ENCODE measurements at places on chromosomes 2 and 18.

- no peak for DNase-seq
Measured at GRCh38 chr18:46148810-46149209, 44.6 kb downstream of the HAUS1 start.

- no peak for DNase-seq
Measured at GRCh38 chr2:142131010-142131669, at the start of gene LRP1B. Gene LRP1B (minus strand): TSS chr2:142131016. CDS start chr2:142130729, 287 bp downstream.

DNA sequence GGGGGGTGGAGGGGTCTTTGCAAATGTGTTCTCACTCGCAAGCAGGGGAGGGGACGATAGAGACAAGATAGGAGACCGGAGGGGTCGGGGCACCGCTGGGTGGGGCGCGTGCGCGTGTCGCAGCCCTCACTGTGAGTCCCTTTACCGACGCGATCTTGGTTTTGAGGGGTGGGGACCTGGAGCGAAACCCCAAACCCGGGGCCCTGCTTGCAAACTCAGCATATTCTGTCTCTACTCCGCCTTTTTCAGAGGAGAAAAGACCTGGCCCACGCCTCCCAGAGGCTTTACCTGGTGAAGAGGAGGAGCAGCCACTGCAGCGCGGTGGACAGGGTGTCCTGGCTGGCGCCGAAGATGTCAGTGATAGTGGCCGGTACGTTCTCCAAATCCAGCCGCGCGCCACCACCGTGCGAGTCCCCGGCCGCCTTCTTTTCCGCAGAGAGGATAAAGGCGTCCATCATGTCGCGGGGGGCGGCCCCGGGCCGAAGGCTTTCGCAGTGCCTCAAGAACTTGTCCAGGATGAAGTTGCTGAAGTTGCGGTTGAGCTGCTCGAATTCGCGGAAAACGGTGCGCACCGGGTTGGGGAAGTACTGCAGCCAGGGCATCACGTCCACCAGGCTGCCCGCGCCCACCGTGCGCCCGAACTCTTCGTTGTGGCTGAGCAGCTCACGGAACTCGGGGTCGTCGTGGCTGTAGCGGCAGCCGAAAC, 1.7 kb downstream of the CYP1B1 start:
- DNase-seq: no peak

- no peak for DNase-seq
Measured at GRCh38 chr18:79645291-79645983, 34.2 kb upstream of the CTDP1 start.

DNA sequence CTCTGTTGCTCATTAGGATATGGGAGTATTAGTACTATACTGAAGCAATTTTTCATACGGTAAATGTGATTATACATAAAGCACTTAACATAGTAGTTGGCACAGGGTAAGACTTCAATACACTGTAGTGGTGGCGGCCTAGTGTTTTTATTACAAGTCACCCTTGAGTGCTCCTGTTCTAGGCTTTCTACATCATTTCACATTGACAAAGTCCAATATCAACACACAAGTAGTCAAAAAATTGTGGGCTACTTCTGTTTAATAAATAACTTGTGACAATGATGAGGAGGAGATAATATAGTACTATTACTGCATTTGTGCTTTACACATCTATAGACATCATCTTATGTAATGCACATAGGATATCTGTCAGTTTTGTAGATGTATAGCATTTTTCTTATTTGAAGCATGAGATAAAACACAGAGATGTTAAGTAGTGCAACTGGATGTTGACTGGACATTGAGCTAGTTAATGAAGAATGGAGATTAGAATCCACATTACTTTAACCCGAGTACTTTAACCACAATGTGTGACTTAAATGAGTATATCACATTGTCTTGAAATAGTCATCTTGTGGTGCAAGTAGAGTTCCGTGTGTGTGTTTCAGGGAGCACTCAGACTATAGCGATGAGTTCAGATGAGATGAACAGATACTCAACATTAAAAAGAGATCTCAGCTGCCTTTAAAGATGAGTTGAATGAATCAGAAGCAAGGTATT, 134.8 kb downstream of the ZNF385B start:
- DNase-seq: no peak

- no peak for DNase-seq
Measured at GRCh38 chr2:55175254-55176093, 56.6 kb downstream of the CLHC1 start.

DNA sequence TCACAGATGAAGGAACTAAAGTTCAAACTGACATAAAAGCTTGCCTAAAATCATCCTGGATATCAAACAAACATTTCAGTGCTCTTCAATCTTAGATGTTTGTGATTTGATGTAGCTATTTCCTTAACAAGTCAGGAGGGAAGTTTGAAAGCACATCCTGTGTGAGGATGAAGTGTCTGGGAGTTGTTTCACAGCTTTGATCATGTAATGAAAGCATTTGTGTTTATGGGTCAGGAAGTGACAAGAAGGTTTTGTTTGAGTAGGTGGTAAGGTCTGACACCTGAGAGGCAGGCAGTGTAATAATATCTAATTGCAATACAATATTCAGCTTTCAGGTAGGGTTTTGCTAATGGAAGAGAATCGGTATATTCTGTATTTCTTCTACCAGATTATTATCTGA, 26.0 kb upstream of the CSRNP3 start:
- no peak for DNase-seq

DNA sequence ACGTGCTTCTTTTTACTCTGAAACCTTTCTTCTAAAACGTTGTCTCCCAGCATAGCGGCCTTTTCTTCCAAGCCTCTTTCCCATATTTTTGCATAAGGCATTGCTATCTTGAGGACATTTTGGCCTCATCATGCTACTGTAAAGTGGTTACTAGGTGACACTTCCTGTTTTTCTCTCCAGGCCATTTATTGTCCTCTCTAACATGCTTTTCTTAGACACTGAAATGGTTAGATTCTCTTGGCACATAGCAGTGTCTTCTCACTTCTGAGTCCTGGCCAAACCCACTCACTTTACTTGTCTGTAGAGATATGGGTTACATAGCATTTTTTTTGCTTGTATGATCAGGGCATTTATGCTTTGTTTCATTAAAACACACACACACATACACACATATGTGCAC, 50.1 kb upstream of the KCNH7 start:
- DNase-seq: no peak

DNA sequence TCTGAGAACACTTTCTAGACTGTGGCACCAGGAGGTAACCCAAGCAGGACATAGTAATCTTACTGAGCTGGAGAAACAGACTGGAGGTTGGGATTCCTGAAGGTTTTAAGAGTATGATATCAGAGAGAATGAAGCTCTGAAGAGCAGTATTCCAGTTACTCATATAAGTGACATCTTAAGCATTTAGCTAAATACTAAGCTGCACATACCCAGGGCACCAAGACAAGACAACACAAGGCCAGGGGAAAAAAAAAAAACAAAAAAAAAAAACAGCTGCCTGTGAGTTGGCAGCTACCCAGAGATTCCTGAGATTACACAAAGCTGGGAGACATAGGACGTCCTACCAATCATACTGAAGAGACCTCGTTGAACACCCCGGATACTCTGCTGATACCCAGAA, 175.8 kb downstream of the SRBD1 start:
- DNase-seq: no peak

GRCh38 chr2:73935641-73936040, 9.0 kb downstream of the DGUOK start:
- DNase-seq: no peak

- no peak for DNase-seq
Measured at GRCh38 chr2:174585146-174585545, 12.5 kb downstream of the WIPF1 start.

GRCh38 chr2:176534798-176535466, 265.7 kb downstream of the MTX2 start:
- no peak for DNase-seq
